Left cardiac atrium (tissue), 4 donors: ENCODE measurements at places on chromosomes 2 and 18. TPM values are rescaled to one million over a fixed set of nuclear protein-coding genes. Genes with fewer than 3 reads are reported as not detected.

DNA sequence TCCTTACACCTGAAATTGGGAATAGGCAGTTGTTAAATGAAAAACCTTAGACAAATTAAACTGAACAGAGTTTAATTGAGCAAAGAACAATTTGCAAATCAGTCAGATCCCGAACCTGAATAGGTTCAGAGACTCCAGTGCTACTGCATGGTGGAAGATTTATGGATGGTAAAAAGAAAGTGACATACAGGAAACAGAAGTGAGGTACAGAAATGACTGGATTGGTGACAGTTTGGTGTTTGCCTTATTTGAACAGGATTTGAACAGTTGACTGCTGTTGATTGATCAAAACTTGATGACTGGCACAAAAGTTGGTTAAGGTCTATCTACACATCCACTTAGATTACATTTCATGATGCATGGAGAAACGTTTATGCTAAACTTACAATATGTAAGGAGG lies 248.8 kb downstream of the HNMT start:
- no peak for DNase-seq

- DNase-seq = no peak
These were observed 5.0 kb upstream of the EVA1A start for GRCh38 chr2:75565472-75566462.

- no peak for DNase-seq
These were observed 36.8 kb upstream of the APCDD1 start for GRCh38 chr18:10417664-10418063.

MXD1 gene
- 9.6 TPM for total RNA-seq

SEMA4C gene
- total RNA-seq = 24.8 TPM

GRCh38 chr18:61893309-61893970 lies 633 bp upstream of the RNF152 start:
- peak; percentile 65 for DNase-seq

- no peak for DNase-seq
These were observed 82.4 kb downstream of the TTC32 start for GRCh38 chr2:19819097-19820065.

RSAD2 gene
- total RNA-seq = 8.0 TPM

DNA sequence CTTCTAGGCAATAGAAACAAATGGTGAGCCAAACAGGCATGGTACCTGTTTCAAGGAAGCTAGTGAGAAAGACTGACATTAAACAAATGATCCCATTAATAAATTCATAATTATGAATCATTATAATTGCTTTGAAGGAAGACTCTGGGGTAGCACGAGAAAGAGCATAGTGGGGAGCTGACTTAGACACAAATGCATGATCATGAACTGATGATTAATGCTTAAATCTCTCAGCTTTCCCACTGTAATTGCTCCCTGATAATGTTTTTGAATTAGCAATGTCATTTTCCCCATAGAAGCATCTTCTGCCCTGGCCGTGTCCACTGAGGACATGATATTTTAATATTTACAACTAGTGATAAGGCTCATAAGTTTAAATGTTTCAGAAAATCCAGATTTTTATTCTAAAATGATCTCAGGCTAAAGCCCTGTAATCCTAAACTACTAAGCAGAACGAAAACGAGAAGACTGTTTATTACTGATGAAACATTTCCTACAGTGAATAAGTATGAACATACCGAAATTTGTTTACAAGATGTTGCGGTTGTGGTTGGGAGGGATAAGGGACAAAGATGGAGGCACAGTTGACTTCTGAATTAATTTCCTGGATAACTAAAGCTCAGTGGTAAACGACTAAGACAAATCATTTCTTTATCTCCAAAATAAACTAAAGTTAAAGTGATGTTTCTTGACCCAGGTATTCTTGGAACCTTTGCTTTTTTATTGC lies 47.3 kb upstream of the TACR1 start:
- DNase-seq = no peak

CCDC88A gene
- 33.0 TPM for total RNA-seq

GRCh38 chr18:26875040-26875654 lies 9.6 kb upstream of the AQP4 start:
- DNase-seq = no peak

DNA sequence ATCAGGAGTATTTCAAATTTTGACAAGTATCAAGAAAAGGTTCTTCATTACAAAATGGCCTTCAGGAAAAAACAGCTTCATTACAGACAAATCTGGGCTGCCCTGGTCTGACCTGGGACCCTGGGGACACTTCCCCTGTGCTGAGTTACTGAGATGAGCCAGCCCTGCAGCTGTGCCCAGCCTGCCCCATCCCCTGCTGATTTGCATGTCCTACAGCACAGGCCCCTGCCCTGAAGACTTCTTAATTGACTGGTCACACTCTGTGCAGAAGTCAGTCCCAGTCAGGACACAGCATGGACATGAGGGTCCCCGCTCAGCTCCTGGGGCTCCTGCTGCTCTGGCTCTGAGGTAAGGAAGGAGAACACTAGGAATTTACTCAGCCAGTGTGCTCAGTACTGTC lies 235.1 kb downstream of the ANKRD36B start:
- DNase-seq = no peak

DNA sequence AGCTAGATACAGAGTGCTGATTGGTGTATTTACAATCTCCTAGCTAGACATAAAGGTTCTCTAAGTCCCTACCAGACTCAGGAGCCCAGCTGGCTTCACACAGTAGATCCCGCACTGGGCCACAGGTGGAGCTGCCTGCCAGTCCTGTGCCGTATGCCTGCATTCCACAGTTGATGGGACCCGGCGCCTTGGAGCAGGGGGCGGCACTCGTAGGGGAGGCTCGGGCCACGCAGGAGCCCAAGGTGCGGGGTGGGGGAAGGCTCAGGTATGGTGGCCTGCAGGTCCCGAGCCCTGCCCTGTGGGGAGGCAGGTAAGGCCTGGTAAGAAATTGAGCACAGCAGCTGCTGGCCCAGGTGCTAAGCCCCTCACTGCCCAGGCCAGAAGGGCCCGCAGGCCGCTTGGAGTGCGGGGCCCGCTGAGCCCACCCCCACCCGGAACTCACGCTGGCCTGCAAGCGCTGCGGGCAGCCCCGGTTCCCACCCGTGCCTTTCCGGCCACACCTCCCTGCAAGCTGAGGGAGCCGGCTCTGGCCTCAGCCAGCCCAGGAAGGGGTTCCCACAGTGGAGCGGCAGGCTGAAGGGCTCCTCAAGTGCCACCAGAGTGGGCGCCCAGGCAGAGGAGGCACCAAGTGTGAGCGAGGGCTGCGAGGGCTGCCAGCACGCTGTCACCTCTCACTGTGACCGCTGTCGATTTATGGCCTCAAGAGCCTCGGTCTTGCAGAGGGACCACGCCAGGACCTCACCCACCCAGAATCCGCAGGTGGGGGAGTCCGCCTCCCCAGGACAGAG lies 76.5 kb downstream of the MEX3C start:
- no peak for DNase-seq

DNA sequence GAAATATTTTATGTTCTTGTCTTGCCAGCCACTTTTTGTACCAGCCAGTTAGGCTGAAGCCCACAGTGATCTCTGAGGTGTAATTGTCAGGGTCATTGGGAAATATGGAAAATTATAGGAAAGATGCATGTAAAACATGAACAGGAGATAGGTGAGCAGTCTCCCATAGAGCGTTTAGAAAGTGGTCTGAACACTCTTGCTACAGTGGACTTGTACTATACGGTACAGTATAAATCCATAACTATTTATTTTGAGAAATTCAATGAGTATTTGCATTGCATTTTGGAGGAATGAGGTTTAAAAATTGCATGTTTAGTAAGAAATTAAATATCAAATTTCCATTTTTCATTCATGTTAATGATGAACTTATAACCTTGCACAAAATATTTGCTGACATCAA lies 20.8 kb upstream of the MAP4K4 start:
- no peak for DNase-seq

GRCh38 chr2:133044556-133044955 lies 374.6 kb upstream of the LYPD1 start:
- no peak for DNase-seq

DNA sequence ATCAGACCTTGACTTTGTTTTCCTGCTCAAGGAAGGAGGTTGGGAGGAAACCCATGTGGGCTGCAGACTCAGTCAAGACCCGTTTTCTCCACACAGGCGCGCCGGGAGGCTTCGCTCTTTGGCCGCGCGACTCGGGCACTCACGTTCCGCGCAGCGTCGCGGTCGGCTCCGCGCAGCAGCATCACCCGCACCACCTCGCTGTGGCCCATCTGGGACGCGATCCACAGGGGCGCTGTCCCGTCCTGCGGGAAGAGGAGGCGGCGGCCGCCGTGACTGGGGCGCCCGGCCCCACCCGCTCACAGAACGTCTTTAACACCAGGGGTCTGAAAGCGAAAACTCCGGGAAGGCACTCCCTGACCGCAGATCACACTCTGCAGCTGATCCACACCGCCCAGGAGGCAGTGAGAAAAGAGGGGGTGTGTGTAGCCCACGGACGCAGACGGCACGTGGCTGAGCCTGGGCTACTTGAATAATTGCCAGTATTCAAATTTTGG lies 33.1 kb upstream of the NPC1 start:
- peak; percentile 33 for DNase-seq

DNA sequence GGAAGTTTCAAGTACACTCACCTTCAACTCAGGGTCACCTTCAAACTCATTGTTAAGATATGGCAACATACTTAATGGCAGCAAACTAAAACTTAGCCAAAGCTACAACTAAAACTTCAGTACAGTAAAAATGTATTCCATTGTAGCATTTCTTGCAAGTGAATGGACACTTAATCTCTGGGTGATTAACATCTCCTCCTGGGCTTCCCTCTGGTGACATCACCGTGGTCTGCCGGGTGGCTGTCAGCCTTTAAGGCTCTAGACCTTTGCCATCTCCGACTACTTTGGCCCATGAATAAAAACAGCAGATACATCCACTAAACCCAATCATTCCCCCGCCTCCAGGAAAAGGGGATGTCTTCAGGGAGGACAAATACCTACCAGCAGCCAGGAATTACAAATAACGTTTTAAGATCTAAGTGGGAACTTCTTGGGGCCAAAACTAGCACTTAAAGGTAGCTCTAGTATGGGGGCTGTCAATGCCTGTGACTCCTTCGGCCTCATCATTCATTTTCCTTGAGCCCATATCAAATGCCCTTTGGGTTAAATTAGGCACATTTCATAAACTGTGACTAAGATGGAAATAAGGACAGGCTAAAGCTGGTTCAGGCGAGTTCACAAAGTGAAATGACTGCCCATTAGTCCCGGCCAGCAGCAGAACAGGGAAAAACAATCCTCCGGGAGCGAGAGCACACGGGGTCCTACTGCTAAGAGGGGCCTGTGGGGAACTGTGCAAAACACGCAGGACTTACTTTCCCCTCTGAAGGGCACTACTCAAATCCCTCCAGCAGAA lies 1.1 kb downstream of the TFCP2L1 start:
- DNase-seq = no peak

GRCh38 chr2:132577686-132578085 lies 92.3 kb downstream of the LYPD1 start:
- DNase-seq = no peak

GRCh38 chr2:189574793-189575475 lies 5.7 kb downstream of the SLC40A1 start:
- no peak for DNase-seq

DNA sequence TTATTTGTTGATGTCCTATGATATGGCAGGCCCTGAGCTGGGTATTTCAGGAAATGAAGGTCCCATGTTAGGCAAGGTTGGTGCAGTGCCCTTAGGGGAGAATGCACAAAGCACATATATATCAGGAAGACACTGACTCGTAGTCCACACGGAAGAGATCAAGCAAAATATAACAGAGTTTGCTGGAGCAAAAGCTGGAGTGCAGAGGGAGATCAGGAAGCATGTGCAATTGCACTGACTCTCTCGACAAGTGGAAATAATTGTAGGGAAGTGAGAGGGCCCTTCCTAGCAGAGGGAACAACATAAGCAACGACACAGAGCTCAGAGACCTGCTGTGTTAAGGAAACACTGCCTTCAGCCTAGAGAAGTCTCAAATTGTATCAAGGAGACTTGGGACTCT lies 4.2 kb downstream of the ZNF385B start:
- no peak for DNase-seq

- DNase-seq = no peak
These were observed 207.3 kb downstream of the TRIB2 start for GRCh38 chr2:12923907-12924610.

GRCh38 chr18:62796216-62796621 lies 80.9 kb downstream of the PHLPP1 start:
- no peak for DNase-seq

- no peak for DNase-seq
These were observed 124.9 kb downstream of the GALNT14 start for GRCh38 chr2:31013301-31013700.

- DNase-seq = no peak
These were observed 537.1 kb upstream of the ID2 start for GRCh38 chr2:8144785-8145184.

CAD gene
- 12.7 TPM for total RNA-seq

UGT1A10 gene
- not detected for total RNA-seq

SRD5A2 gene
- total RNA-seq = not detected

PLA2R1 gene
- 4.2 TPM for total RNA-seq

DNA sequence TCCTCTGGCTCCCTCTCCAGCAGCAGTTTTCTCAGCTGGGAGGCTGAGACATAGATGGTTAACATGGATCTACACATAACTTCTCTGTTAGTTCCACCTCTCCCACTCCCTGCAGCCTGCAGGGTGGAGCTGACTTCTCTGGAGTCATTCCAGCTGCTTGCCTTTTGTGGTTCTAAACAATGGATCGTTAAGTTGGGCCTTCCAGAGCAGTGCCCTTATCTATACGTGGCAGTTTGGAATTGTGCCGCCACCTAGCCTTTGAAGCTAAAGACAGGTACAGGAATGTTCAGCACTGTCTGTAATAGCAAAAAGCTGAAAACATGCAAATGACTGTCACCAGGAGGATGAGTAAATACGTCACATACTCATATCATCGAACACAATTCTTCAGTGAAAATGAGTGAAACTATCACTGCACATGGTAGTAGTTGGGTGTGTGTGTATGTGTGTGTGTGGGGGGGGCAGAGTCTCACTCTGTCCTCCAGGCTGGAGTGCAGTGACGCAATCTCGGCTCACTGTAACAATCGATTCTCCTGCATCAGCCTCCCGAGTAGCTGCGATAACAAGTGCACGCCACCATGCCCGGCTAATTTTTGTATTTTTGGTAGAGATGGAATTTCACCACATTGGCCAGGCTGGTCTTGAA lies 50.3 kb downstream of the SH2D6 start:
- no peak for DNase-seq

DNA sequence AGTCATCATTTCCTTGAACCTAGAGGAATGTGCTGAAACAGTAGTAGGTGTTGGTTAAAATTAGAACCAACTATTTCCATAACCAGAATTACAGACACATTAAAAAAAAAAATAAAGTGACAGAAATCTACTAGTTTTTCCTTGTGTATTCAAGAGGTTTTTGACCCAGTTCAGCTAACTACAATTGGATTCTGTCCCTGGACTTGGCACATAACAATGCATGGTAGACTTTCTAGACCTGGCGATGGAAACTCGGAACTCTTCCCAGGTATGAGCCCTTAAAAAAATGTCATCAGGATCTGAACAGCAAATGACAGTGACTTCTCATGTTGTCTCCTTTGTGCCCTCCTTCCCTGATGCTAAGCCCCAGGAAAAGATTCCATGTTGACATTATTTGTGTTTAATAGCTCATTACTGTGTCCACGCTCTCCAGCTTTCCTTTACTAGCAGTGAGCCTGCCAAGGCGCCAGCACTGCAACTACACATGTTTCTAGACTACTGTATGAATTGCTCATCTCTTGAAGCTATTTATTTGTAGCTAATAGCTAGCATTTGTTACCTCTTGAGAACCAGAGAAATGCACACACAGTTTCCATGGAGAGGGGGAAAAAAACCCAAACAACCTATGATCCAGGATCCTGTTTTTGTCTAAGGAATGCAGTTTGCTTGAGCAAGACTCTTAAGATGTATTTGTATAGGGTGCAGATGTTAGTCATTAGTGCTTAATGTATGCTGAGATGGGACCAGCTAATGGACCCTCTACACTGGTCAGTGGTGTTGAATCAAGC lies 148.5 kb downstream of the FMNL2 start:
- DNase-seq = no peak
